ENCODE measurements at places on chromosomes 5 and 9.

DNA sequence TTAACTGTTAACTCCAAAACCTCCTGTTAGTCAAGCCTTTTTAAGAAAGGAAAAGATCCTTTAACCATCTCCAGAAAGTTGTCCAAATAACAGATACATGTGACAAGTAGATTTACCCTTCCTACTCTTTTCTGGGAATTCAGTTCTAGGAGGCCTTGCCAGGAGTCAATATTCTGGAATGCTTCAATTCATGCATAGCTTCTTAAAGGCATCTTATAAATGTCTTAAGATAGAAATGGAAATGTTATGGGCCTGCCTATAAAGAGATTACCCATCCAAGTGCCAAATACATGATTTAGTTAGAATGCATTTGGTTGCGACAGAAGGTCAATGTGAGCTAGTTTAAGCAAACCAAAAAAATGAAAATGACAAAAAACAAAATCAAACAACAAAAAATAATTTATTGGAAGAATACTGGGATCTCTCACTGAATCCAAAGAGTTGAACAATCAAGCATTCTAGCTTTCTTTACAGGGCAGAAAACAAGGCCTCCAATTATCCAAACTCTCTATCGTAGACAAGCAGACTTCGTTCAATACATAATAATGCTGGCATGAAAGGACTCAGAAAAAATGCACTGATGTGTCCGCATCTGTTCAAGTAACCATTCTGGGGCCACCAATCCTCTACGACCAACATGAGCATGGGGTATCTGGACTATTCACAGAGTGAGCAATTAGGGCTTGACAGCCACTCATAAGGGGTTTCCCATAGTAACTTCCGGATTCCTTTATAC is 188.6 kb downstream of the CTNND2 start:
- DNase-seq, result no peak

GRCh38 chr5:61817472-61818326 is 485.6 kb downstream of the ZSWIM6 start:
- no peak for DNase-seq

GRCh38 chr5:168365581-168366081 is 74.2 kb downstream of the WWC1 start:
- peak; percentile 59 for DNase-seq

DNA sequence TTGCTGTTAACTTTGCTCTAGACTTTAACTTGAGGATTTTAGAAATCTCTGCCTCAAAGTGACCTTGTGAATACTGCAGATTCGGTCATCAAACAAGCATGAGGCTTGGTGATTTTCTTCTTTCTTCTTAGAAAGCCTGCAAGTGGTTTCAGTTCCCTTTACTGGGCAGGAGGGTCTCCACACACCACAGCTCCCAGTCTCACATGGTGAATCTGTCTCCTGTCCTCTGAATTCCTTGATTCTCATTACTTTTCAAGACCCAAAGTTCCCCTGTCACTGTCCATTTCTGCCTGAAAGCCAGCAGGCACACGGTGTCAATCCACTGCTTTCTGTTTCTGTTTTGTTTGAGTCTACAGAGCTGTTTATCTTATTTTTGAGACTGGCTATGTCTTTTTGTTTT is 14.1 kb downstream of the HSPB3 start:
- no peak for DNase-seq

GRCh38 chr5:173310218-173310769 is 17.9 kb downstream of the STC2 start:
- no peak for DNase-seq
